ENCODE measurements at places on chromosomes 4 and X. TPM values are rescaled to one million over a fixed set of nuclear protein-coding genes. Genes with fewer than 3 reads are reported as not detected.

STOX2 gene
- 0.57 TPM for total RNA-seq

MOSPD2 gene
- 31.3 TPM for total RNA-seq

TMEM35A gene
- 15.2 TPM for total RNA-seq

EMCN gene
- not detected for total RNA-seq

CYBB gene
- 0.14 TPM for total RNA-seq

TMEM31 gene
- not detected for total RNA-seq

FGFBP2 gene
- total RNA-seq = not detected

SYNPO2 gene
- 17.0 TPM for total RNA-seq

TMEM154 gene
- total RNA-seq = 13.3 TPM

KDR gene
- total RNA-seq = 5.7 TPM

CFI gene
- 0.57 TPM for total RNA-seq

SRPX2 gene
- 73.2 TPM for total RNA-seq

SHROOM2 gene
- total RNA-seq = 6.7 TPM

LAP3 gene
- total RNA-seq = 96.2 TPM

BEND4 gene
- not detected for total RNA-seq

GPRASP1 gene
- total RNA-seq = 1.4 TPM

TMEM47 gene
- 13.3 TPM for total RNA-seq

CASK gene
- 72.9 TPM for total RNA-seq

ZDHHC15 gene
- total RNA-seq = not detected

GPM6B gene
- total RNA-seq = not detected

CLCN4 gene
- 7.2 TPM for total RNA-seq

Measured in placental pericyte (primary cell).